ENCODE measurements at places on chromosomes 16 and 17. TPM values are rescaled to one million over a fixed set of nuclear protein-coding genes. Genes with fewer than 3 reads are reported as not detected.

ACSM2A gene
- not detected for total RNA-seq

OR3A3 gene
- total RNA-seq = not detected

MT1A gene
- total RNA-seq = 6.3 TPM

ABCC1 gene
- total RNA-seq = 43.1 TPM

DNA sequence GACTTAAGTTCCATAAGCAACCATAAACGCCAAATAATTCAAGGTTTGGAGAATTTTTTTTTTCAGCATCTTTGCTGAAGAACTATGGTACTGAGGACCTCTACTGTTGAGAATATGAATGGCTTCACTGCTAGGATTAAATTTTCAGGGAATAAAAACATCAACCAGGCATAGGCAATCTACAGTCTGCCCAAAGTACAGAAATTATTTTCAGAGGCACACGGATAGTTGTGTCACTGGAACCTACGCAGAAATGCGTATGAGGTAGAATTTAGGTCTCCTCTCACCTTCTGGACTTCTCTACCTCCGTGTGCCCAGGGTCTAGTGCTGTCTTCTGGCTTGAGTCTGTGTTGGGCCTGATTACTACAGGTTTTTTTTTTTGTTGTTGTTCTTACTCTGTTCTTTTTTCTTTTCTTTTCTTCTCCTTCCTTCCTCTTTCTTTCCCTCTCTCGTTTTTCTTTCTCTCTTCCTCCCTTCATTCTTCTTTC is 39.7 kb downstream of the NACA2 start:
- no peak overlapping the region for H3K27ac ChIP-seq
- no peaks in the 10 kb centered on the region for H3K36me3 ChIP-seq
- H3K4me3 ChIP-seq = no peak overlapping the region
- H3K27me3 ChIP-seq = peaks cover 20% of the 10 kb centered on the region
- no peak for DNase-seq

- no peaks in the 10 kb centered on the region for H3K36me3 ChIP-seq
- DNase-seq = no peak
- H3K4me1 ChIP-seq = no peaks in the 10 kb centered on the region
- H3K27ac ChIP-seq = no peak overlapping the region
Measured at GRCh38 chr16:17561056-17561455, 90.3 kb upstream of the XYLT1 start.

DNA sequence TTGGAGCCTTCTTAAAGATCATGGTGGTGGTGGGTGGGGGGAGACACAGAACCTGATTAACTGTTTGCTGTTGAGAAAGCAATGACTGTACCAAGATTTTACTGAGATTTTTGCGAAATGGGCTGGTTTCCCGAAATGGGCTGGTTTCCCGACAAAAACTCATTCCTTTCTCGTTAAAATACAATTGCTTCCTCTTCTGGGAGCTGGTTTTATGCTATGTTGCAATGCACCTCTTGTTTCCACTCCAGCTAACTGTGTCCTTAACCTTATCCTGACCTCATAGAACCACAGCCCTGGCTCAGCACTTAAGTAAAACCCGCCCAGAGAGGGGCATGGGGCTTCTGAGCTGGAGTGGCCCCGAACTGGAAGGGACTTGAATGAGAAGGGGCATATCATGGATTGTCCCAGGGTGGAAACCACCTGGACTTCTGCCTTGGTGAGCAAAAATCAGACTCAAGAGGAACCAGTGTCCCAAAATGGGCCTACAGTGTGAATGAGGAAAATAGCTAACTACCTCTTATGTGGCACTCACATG is 20.9 kb downstream of the FAM20A start:
- no peaks in the 10 kb centered on the region for H3K27me3 ChIP-seq
- DNase-seq = no peak
- H3K4me3 ChIP-seq = no peak overlapping the region
- no peaks in the 10 kb centered on the region for H3K4me1 ChIP-seq
- no peaks in the 10 kb centered on the region for H3K36me3 ChIP-seq
- no peak overlapping the region for H3K27ac ChIP-seq

GRCh38 chr17:180381-181244 is 837 bp downstream of the DOC2B start:
- peaks cover 30% of the 10 kb centered on the region for H3K27me3 ChIP-seq
- no peak overlapping the region for H3K27ac ChIP-seq
- DNase-seq = no peak
- H3K4me3 ChIP-seq = no peak overlapping the region
- H3K4me1 ChIP-seq = peaks cover 9% of the 10 kb centered on the region

- H3K4me3 ChIP-seq = no peak overlapping the region
- peaks cover 7% of the 10 kb centered on the region for H3K36me3 ChIP-seq
- no peak for DNase-seq
Measured at GRCh38 chr17:7063518-7064094, 16.4 kb downstream of the CLEC10A start.

GRCh38 chr16:79758615-79759346 is 158.2 kb upstream of the MAF start:
- no peak overlapping the region for H3K27ac ChIP-seq
- DNase-seq = no peak

DNA sequence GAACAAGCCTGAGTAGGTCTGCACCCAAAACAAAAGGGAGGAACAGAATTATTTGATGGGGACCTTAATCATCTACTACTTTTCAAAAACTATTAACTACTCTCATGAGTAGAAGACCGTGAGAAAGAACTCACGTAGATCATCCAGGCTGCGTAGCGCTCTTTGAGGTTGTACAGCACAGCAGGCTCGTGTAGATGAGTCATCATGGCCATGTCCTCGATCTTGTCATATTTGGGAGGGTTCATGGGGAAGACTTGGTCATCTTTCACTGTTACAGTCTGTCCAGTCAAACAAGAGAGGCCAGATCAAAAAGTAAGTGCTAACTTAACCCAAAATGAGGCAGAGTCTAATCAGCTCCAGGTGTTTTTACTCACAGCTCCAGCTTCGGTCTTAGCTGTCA is 2.3 kb downstream of the MYH1 start:
- H3K4me3 ChIP-seq = no peak overlapping the region
- no peak for DNase-seq
- H3K36me3 ChIP-seq = no peaks in the 10 kb centered on the region

DNA sequence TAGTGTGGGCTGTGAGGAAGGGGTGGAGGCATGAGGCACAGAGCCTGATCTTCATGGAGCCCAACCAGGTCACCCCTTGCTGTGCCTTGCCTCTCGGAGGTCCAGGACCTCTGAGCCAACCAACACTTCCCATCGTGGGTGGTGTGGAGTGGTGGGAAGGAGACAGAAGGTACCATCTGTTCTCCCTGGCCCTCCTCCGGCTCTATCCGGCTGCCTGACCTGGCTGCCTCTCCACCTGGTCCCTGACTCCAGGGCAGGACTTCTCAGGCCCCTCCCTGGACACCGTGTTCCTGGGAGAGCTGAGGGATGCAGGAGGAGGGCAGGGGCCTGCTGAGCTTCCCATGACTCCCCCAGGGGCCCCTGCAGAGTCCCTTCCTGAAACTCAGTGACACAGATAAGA is 3.9 kb downstream of the PDK2 start:
- no peaks in the 10 kb centered on the region for H3K36me3 ChIP-seq
- peaks cover 42% of the 10 kb centered on the region for H3K4me1 ChIP-seq
- H3K27me3 ChIP-seq = no peaks in the 10 kb centered on the region
- no peak overlapping the region for H3K4me3 ChIP-seq

DNA sequence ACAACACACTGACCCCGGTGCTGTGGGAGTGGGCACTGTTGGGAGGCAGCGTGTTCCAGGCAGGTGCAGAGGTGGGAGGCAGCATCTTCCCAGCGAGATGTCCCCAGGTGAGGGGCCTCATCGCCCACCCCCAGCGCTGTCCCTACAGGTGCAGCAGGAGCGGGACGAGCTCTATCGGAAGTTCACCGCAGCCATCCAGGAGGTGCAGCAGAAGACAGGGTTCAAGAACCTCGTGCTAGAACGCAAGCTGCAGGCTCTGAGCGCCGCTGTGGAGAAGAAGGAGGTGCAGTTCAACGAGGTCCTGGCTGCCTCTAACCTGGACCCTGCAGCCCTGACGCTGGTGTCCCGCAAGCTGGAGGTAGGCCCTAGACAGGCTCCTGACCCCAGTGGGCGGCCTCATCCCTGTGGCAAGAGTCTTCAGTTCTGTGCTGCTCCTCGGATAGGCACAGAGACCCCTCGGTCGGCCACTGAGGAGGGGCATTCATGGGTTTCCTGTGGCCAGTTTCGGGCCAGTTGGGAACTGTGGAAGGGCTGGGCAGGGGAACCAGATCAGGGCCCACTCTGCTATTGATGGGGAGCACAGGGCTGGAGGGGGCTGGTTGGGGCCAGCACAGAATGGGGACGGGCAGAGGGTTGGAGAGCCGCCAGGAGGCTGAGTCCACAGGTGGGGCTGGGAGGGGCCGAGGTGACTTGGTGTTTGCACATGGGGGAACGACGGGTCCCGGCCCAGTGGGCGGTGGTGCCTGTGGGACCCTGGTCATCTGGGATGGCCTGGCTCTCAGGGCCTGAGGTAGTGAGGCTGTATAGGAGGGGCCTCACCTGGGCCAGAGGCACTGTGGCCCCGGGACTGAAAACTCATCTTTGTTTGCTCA is 21.1 kb upstream of the DBNDD1 start:
- no peaks in the 10 kb centered on the region for H3K4me1 ChIP-seq
- no peak overlapping the region for H3K27ac ChIP-seq
- no peaks in the 10 kb centered on the region for H3K36me3 ChIP-seq
- no peak for DNase-seq
- no peaks in the 10 kb centered on the region for H3K27me3 ChIP-seq

GRCh38 chr17:50855708-50856330 is 10.3 kb downstream of the TOB1 start:
- DNase-seq = no peak
- H3K27ac ChIP-seq = no peak overlapping the region
- H3K27me3 ChIP-seq = no peaks in the 10 kb centered on the region
- H3K36me3 ChIP-seq = no peaks in the 10 kb centered on the region
- H3K4me3 ChIP-seq = no peak overlapping the region

DNA sequence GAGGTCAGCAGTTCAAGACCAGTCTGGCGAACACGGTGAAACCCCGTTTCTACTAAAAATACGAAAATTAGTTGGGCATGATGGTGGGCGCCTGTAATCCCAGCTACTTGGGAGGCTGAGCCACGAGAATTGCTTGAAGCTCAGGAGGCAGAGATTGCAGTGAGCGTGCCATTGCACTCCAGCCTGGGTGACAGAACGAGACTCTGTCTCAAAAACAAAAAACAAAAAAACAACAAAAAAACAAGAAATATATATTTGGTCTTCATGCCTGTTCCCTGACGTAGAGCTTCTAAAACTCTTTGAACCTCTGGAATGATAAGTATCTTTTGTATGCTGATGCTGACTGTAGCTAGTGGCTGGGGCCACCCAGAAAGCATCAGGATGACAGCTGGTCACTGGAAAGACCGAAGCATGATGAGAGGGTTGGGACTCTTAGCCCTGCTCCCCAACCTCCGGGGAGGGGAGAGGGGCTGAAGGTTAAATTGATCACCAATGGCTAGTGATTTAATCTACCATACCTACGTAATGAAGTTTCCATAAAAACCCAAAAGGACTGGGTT is 54.8 kb downstream of the TEX14 start:
- H3K27ac ChIP-seq = no peak overlapping the region
- H3K36me3 ChIP-seq = no peaks in the 10 kb centered on the region
- no peak overlapping the region for H3K4me3 ChIP-seq
- no peaks in the 10 kb centered on the region for H3K4me1 ChIP-seq

DNA sequence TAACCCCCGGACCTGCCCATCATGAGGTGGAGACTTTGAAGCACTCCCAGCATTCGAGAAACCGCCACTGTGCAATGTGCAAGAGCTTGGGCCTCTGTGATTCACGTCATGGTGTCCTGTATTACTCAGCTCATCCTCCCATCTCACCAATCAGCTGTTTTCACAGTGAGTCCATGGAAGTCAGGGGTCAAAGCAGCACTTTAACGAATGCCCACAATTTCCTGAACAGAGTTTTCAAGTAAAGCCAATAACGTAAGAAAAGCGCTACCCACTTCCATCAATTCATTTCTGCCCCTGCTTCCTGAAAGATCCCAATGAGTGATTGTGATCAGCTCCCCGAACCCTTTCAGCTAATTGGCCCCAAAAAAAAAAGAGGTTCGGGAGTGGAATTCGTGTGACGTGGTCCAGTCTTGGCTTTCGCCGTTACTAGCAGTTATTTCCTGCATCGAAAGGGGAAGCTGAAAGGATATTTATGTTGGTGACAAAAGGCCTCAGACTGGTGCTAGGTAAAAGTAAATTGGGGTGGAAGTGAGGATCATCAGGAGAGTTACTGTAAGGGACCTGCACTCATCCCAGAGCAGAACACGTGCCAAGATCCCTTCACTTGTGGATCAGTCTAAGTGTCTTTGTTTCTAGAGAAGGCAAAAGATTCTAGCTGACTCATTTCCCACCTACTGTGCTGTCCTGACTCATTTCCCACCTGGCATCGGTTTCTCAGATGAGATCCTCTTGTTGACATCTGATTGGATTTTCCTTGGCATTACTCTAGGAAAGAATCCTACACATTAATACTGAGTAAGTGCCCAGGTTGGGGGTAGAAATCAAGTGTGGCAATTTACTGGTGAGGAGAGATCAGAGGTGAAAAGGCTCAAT is 136.7 kb upstream of the NUDT7 start:
- no peak overlapping the region for H3K4me3 ChIP-seq
- H3K36me3 ChIP-seq = no peaks in the 10 kb centered on the region
- H3K27me3 ChIP-seq = peaks cover 43% of the 10 kb centered on the region
- H3K4me1 ChIP-seq = no peaks in the 10 kb centered on the region
- DNase-seq = no peak
- no peak overlapping the region for H3K27ac ChIP-seq

DNA sequence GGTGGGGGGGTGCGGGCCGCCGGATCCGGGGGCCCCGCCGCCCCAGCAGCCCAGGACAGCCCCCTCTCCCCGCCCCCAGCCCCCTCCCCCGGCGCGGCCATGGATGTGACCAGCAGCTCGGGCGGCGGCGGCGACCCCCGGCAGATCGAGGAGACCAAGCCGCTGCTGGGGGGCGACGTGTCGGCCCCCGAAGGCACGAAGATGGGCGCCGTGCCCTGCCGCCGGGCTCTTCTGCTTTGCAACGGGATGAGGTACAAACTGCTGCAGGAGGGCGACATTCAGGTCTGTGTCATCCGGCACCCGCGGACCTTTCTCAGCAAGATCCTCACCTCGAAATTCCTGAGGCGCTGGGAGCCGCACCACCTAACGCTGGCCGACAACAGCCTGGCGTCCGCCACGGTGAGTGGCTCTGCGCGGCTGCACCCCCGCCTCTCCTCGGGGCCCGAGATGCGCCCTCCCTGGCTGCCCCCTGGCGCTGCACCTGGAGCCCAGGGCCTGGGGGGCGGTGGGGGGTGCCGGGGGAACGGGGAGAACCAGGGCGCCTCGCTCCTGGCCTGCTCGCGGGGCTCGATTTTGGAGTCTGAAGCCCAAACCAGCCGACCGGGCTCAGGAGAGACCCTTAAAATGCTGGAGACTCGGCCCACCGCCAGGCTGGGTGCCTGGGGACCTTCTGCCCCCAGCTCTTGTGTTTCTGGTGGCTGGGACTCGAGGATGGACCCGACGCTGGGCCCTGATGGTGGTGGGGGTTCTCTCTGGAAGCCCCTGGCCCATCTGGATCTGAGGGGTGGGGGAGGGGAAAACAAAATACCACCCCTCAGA is 744 bp downstream of the CMIP start:
- H3K27ac ChIP-seq = peak overlapping the region; percentile 90
- no peaks in the 10 kb centered on the region for H3K27me3 ChIP-seq
- peak overlapping the region; percentile 100 for H3K4me3 ChIP-seq
- peaks cover 43% of the 10 kb centered on the region for H3K4me1 ChIP-seq

GRCh38 chr16:3841729-3842508 is 38.6 kb downstream of the CREBBP start:
- no peaks in the 10 kb centered on the region for H3K27me3 ChIP-seq
- H3K27ac ChIP-seq = no peak overlapping the region
- H3K4me3 ChIP-seq = peak overlapping the region; percentile 15
- peaks cover 39% of the 10 kb centered on the region for H3K4me1 ChIP-seq
- no peak for DNase-seq
- H3K36me3 ChIP-seq = no peaks in the 10 kb centered on the region

- H3K36me3 ChIP-seq = no peaks in the 10 kb centered on the region
- no peak overlapping the region for H3K27ac ChIP-seq
- H3K4me1 ChIP-seq = no peaks in the 10 kb centered on the region
Measured at GRCh38 chr17:34579979-34580684, 750 bp downstream of the TMEM132E start.
